Choroid plexus epithelial cell (primary cell): ENCODE measurements at places on chromosomes 7 and 10.

DNA sequence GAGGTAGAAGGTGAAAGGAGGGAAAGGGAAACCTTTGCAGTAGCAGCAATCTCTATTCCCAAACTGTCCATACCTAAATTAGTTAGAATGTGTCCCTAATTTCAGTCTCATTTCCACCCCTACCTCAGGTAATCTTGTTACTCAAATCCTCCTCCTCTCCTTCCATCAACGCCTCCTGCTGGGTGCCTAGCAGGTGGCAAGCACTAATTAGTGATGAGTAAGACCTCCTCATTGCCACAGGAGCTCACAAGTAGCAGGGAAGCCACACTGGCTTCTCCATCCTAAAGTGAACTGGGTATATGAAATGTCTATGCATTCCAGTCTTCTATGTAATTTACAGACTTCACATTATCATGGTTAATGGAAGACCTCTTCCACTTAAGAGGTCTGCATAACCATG, 25.7 kb upstream of the FAM133B start:
- no peak for DNase-seq

- DNase-seq: no peak
Observed at GRCh38 chr10:79074732-79075131, 6.0 kb downstream of the ZMIZ1 start.

DNA sequence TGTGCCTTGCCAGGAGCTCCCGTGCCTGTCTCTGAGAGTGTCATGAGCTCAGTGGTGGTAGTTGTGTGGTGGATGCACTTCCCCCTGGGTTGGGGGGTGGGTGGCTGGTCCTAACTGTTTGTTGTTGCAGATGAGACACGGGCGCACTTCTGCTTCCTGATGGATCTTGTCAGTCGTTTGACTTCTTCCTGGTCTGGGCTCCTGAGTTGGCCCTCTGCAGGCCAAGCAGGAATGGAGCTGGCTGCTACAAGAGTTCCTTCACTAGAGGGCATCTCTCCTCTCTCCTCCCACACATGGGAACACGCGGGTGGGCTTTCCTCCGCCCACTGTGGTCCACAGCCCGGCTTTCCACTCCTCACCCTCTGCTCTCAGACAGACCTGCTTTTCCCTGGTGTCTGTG, 82.0 kb downstream of the BMS1 start:
- peak; percentile 39 for DNase-seq

DNA sequence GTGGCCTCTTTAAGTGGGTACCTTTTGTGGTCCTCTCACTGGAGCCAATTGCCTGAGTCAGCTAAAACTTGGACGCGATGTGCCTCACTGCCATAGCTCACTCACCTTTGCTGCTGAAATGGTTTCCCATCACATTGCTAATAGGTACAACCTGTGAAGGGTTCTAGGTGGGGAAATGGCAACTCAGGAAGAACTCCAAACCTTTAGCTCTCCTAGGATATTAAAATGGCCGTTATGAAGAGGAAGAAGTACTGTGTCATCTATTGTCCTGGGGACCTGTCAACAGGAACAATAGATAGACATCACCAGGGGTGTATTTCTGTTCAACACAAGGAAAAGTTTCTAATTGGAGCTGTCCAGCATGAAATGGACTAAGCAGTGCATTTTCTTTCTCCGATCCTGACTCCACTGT, 1.2 kb upstream of the ZNF655 start:
- DNase-seq: no peak

DNA sequence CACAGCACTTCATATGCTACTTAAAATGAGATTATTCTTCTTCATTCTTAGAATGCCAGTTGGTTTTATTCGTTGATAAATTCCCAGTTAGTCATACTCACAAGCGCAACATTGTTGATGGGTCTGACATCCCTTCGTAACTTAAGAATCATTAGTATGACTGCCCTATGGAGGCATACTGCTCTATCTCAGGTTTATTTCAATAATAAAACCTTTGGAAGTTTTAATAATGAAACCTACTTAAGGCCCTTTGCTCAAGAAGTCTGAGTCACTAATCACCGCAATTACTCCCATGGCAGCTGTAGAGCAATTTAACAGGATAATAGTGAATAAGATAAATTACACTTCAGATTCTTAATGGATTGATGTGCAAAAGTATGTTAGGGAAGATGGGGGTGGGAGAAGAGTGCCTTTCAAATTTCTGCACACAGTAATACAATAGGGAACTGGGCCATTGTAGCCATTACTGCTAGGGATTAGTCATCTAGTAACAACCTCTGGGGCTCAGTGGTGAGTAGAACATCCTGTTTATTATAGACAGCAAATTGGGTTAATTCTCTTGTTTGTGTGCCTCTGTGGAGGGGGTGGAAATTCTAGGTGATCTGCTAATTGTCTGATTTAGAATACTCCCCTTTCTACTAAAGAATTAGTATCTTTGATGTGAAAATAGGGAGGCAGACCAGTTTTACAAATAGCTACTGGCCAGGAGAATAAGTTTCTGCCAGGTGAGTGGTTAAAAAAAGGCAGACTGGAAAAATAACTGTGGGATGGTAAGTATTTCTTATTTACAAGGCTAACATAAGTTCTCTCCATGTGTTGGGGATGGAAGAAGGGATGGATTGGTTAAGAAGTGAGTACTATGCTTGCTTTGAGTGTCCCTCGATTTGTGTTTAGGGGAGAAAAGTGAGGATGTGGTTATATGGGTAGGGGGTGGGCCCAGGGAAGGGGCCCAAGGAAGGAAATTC, 74.5 kb upstream of the VKORC1L1 start:
- peak; percentile 72 for DNase-seq

DNA sequence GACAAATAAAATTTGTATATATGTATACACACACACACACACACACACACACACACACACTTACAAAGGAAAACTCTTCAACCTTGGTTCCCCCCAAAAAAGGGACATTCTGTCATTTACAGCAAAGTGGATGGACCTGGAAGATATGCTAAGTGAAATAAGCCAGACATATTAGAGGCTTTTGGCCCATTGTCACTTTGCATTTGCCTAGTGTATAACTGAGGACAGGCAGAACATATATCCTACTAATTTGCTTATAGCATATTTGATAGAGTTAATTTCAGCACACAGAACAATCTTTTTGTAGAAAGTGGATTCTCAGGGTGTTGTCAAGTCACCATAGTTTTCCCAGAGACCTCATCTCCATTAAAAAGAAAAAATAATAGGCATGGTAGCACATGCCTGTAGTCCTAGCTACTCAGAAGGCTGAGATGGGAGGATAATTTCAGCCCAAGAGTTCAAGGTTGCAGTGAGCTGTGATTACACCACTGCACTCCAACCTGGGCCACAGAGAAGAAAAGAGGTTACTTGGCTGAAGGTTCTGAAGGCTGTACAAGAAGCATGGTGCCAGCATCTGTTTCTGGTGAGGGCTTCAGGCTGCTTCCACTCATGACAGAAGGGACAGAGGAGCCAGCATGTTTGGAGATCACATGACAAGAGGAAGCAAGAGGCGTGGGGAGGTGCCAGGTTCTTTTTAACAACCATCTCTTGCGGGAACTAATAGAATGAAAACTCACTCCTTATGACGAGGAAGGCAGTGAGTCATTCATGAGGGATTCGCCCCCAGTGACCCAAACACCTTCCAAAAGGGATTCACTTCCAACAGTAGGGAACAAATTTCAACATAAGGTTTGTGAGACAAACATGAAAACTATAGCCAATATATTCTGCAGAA, 135.6 kb downstream of the TMEM168 start:
- DNase-seq: peak; percentile 51

- no peak for DNase-seq
Observed at GRCh38 chr7:120395526-120396019, 122.6 kb downstream of the KCND2 start.
